ENCODE measurements at places on chromosomes 7 and 10.

- peak; percentile 72 for DNase-seq
These were observed 35.3 kb downstream of the PALD1 start for GRCh38 chr10:70513848-70514309.

DNA sequence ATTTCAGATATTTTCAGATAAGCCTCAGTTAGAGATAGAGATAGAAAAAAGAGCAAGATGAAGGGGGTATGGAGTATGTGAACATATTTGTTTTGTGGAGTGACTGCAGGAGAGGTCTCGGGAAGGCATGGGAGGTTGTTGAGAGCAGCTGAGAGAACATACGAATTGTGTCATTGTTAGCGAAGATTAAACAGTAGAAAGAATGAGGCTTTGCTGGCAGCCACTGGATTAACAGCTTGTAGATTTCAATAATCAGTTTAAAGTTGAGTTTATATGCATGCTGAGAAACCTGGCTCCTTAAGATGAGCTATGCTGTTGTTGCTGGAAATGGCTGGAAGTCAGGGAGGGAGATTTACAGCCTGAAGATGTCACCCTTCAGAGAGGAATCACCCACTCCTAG, 100.9 kb upstream of the SORCS3 start:
- DNase-seq: no peak

DNA sequence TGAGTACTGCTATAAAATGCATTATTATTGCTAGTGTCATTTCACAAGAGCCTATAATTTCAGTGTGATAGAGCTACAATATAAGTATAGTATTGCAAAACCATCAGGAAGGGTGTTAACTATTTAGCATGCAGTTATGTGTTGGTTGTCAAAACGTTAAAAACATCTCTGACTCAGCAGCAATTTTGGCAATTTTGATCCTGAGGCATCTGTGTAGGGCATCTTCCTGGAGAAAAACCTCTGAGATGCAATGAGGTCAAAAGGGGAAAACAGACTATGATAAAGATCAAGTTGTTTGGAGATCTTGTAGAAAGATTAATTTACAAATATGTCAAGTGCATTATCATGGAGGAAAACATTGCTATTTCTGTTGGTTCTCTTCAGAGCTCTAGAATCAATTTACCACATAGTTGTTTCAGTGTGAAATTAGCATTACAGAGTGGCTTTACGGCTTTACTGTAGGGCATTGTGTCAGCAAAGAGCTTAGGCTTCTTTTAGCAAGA, 5.3 kb downstream of the CFTR start:
- no peak for DNase-seq

DNA sequence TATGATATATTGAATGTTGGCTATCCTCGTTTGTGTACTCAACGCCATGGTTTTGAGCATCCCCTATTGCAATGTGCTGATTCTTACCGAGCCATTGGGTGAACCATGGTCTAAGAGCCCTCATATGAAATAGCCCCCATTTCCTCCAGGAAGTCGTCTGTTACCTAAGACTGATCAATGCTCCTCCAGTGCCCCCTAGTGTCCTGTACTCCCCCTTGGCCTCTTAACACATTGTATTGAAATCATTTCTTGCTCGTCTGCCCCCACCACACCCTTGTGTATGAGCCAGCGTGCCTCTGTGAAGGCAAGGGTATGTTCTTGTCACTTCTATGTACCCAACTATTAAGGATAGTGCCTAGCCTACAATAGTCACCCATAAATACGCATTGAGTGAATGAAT, 11.2 kb upstream of the SLC35B4 start:
- DNase-seq: peak; percentile 77
